T-helper 22 cell (primary cell): ENCODE measurements at places on chromosomes 5 and 9.

- no peak for DNase-seq
These were observed 64.7 kb downstream of the STK10 start for GRCh38 chr5:172123269-172123692.

DNA sequence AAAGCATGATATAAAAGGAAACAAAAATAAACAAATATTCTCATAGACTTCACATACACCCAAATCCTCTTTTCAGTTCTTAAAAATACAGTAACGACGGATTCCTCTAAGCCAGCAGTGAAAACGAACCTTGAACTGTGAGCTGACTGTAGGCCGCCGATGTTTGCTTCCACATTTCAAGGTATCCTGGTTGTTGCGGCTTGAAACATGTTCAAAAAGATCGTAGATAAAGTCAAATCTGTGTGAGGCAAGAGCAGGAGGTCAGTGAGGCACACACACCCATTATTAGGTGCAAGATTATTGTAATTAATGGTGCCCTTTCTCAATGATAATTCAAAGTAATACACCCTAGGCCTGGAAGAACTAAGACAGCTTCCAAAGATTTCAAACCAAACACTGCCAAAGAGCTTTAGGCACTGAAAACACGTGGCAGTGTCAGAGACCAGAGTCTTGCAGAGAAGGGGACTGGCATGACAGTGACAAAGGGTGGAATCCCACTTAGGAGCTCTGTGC lies 141.2 kb upstream of the RETREG1 start:
- DNase-seq: no peak

- DNase-seq: no peak
These were observed 342.0 kb downstream of the NDUFS4 start for GRCh38 chr5:53902296-53902907.

GRCh38 chr5:68189613-68190012 lies 25.9 kb upstream of the PIK3R1 start:
- no peak for DNase-seq

GRCh38 chr9:86980802-86981201 lies 33.5 kb upstream of the GAS1 start:
- no peak for DNase-seq

DNA sequence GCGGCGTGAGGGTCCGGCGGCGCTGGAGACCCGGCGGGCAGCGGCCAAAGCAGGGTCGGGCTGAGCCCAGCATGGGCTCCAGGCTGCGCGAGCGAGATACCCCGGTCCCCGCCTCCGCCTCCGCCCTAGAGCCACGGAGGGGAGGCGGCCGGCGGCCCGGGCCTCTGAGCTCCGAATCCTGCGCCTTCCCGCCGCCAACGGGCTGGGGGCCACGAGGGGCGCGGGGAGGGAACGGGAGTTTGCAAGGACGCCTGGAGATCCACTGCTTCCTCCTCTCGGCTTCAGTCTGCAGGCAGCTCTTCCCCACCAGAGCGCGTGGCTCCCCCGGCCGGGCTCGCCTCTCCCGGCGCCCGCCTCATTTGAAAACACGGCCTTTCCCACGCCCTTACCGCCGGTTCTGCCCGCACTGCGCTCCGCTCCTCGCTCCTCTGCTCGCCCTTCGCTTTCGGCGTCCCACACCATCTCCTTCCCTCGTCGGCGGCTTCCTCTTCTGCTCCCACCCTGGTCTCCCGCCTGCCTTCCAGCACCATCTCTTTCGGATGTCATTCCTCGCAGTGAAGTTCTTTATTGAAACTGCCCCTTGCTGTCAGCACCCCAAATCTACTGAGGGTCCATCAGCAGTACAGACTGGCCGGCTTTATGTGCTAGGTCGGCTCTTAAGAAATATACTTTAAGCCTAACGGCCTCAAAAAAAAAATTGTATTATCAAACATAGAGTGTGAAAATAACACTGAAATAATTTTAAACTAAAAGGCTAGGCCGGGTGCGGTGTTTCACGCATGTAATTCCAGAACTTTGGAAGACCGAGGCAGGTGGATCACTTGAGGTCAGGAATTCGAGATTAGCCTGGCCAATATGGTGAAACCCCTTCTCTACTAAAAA lies 105.0 kb upstream of the FAM120A start:
- no peak for DNase-seq

- no peak for DNase-seq
These were observed 126.6 kb upstream of the IL12B start for GRCh38 chr5:159456722-159457465.

- no peak for DNase-seq
These were observed 38.4 kb downstream of the CDKL3 start for GRCh38 chr5:134328619-134329018.

GRCh38 chr5:180692429-180692828 lies 43.0 kb upstream of the FLT4 start:
- DNase-seq: no peak

DNA sequence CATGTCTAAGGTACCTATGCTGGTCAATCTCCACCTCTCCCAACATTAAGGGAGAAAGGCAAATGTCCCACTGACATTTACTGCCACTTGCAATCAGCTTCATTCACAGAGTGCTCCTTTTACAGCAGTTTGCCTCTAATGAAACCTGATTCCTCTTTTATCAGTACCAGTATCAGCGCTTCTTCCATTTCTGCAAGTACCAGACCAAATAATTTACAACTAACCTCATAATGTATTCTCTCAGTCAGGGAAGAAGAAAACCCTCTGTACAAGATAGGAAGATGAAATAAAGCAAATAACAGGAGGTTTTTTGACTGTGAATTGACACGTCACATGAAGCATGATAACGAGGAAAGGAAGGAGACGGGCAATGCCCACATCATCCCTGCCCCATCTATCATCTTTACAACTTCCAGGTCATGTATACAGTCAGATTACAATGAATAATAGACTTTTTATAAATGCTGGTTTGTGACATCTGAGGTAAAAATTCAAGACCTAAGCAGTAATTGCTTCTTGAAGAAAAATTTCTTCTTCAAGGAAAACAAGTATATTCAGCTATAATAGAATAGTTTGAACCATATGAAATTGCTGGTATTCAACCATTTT lies 21.9 kb downstream of the ABITRAM start:
- DNase-seq: no peak

DNA sequence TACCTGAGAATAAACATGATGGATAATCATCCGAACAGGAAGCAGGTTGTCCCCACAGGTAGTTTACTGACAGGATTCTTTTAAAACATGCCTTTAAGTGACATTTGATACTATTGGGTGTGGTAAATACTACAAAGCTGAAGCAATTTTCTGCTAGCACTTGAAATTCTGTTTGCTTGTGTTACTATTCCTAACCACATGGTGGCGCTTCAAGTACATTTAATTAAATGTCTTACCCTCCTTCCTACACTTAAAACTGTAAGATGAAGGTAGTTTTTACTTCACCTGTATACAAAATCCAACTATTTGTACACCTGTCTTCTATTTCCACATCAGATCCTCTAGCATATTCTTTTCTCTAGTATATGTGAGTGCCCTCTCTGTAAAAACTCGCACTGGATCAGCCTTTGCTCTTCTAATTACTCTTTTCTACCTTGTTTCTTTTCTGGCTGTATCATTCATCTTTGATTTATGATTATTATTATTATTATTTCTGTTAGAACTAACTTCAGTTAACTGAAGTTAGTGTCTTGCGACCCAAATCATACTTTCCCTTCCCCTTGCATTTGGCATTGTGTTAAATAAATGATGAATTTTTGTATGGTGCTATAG lies 18.4 kb downstream of the SLC25A46 start:
- DNase-seq: no peak

DNA sequence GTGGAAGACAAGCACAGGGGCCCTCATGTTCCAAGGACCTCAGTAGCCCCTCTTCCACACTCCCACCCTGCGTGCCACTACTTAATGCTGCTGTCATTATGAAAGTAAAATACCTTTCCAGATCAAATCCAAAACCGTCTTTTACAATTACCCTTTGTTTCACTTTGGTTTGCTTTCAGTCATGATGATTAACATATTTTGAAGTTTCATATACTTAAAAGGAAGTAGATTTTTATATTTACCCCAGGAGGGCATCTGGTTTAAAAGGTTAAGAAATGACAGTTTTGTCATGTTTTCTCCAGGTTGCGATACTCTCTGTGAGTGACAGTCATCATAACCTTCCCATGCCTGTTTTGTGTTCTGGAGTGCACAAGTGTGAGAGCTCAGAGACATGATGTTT lies 13.5 kb upstream of the MAP1B start:
- DNase-seq: no peak
